ENCODE measurements at places on chromosomes 13 and 19.

DNA sequence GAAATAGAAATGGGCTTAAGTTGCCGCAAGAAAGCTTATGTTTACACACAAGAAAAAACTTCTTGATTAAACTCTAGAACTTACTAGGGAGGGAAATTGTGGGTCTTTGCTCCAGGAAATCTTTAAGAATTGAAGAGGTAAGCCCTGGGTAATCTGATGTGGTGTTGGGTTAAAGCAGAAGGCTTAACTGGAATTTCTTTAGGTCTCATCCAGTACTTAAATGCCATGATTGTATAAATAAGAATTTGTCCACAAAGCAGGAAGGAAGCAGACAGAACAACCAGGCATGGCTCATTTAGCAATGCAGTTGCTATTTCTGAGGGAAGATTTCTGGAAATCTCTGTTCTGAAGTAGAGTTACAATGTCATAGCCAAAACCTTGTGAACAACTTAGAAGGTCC lies 360.4 kb downstream of the KLF5 start:
- no peak for DNase-seq

- no peak for DNase-seq
These were observed 1608.8 kb downstream of the OLFM4 start for GRCh38 chr13:54637366-54637765.

- no peak for DNase-seq
These were observed 138.3 kb downstream of the FLT1 start for GRCh38 chr13:28356561-28357021.

DNA sequence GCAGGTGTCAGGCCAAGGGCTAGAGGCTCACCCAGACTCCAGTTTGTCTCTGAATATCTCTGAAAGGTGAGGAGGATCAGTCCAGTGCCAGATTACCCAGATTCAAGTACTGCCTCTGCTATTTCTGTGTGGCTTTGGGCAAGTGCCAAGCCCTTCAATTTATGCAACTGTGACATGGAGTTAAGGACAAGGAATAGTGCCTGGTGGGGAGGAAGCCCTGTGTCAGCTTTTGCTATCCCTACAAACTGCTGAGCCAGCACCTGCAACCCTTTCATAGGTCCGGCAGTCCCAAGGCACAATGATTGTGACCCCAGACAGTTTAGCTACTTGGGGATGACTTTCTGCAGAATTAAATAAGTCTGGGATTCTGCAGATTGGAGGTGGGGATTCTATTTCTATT lies 123.0 kb downstream of the KL start:
- DNase-seq, result no peak

DNA sequence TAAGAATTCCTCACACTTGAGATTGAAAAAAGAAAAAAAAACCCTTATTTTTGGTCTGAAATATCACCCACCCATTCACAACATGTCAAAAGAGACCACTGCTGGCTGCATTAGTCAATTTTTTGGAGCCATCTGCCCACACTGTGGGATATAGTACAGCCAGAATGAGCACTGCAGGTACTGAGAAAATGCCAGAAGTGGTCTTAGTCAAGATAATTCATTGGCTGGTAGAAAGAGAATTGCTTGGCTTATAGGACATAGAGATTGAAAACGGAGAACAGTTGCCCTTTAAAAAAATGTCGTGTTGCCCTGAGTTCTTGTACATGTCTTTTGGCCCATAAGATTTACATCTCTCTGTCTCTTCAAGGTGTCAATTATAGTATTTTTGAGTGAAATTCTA lies 1899.5 kb downstream of the OLFM4 start:
- no peak for DNase-seq

DNA sequence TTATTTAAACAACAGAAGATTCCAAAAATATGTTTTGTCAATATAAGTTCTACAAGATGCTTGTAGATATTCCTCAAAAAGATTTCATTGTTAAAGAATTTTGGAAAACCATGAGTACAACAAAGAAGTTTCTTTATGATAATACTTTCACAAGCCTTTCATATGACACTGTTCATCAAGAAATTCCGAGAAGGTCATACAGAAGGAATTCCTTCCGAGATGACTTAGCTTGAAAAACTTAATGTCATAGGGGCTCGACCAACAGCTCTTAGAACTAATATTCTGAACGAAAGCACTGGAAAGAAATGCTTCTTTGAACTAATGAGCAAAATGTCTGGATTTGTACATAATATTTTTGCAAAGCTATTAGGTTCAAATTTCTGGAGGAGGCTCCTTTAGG lies 403.4 kb downstream of the KLF5 start:
- DNase-seq, result no peak

DNA sequence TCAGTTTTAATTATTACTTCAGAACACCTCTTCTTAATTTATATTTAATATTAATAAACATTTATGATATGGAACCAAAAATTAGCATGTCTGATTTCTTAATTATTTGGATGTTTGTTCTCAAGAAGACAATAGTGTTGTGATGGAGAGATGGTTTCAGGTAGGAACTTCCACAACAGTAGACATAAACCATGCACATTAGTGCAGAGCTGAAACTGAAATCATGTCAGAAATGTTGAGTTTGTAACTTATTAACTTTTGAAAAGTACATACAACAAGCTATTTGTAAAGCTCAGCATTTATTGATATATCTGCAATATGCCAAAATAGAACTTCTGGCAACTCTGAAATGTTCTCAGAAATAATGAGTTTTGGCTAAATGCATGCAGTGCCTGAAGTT lies 11.8 kb upstream of the EDNRB start:
- no peak for DNase-seq

DNA sequence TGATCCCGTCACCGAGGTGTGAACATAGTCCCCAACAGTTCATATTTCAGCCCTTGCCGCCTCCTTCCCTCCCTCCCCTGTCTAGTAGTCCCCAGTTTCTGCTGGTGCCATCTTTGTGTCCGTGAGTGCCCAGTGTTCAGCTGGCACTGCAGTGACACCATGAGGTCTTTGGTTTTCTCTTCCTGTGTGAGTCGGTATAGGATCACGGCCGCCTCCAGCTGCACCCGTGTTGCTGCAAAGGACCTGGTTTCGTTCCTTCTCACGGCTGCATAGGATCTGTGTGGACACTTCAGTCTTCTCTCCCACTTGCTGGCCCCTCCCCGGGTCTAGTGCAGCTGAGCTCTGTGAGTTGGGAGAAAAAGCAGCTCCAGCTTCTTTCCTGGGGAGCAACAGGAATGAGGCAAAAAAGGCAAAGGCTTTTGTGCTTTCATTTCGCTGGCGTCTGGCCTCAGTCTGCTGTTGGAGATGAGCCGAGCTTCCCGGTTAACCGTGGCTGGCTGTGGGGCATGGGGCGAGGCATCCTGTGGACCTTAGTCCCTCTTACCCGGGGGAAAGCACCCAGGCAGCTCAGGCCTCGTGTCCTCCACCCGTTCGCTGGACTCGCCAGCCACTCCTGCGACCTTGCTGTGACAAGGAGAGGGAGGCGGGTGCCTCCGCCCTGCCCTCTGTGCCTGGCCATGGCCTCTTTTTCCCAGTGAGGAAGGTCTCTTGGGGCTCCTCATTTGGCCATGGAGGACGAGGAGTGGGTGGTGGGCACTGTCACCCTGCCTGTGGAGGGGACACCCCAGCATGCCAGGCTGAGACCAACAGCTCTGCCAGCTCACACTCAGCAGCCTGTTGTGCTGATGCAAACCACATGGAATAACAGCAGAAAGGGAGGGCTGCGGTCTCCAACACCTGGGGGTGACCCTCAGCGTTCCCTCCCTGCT lies 196.5 kb downstream of the TEX29 start:
- DNase-seq, result no peak

DNA sequence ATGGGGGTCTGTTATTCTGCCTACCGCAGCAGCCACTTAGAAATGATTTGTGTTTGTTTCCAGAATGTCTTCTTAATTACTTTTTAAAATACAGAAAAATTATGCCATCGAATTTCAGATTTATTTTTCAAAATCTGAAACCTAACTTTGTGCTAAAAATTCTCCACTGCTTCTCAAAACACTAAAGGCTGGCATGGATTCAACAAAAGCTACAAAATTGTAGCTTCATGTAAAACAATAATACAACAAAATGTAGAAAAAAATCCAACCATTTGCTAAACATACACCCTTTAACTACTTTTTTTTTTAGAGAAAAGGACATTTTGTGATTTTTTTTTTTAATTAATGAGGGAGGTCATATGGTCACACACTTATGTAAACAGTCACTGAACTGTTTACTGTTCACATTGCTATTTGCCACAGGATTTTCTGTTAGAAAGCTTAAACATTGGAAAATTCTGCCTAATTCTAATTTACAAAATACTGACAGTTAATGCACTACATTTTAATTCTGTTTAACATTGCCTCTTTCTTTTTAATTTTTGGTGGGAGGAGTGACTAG lies 606.6 kb downstream of the DCT start:
- DNase-seq, result no peak

GRCh38 chr19:16882146-16882545 lies 6.7 kb upstream of the F2RL3 start:
- no peak for DNase-seq

DNA sequence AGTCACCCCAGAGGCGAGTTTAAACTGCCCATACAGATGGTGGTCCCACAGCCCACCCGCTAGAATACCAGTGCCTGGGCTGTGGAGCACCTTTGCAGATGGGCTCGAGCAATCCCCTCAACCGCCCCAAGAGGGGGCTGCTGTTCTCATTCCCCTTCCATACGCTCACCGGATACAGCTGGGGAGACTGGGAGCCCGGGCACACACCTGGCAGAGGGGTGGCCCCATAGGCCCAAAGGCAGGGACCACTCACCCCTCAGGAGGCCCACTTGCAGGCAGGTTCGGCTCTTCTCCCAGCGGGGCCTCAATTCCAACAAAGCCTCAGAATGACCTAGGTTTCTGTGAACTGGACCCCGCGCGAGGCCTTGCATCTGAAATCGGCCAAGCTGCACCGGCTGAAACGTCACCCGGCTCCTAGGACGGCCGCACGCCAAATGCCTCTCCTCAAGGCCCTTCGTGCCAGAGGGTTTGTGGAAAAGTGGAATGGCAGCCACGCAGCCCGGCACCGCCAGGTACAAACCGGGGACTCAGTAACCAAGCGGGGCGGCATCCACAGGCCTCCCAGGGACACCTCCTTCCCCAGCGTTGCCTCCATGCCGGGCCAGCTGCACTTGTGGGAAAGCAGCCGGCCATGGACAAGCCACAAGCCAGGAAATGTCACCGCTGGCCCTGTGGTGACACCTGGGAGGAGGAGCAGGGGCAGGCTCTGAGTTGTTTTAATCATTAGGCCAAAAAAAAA lies 18.7 kb downstream of the MLLT1 start:
- no peak for DNase-seq

- no peak for DNase-seq
These were observed 7.1 kb downstream of the UBE2S start for GRCh38 chr19:55400281-55401087.

DNA sequence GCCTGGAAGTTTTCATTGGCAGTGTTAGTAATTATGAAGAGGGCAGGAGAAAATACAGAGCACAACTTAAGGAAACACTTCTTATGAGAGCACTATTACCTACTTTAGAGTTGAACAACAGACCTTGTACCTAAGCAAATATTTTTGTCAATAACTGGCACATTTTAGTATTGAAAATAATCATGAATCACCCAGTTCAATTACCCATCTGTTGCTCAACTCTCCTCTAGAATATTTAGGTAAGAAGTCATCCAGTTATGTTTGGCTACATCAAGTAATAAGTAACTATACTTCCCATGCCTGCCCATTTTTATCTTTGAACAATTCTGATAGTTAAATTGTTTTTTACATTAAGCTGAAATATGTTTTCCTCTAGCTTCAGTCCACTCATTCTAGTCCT lies 893.4 kb downstream of the DIAPH3 start:
- no peak for DNase-seq

GRCh38 chr19:19145684-19146608 lies 7.7 kb upstream of the TMEM161A start:
- DNase-seq, result peak; percentile 1

- DNase-seq, result no peak
These were observed 7.8 kb downstream of the PODNL1 start for GRCh38 chr19:13930402-13930801.

DNA sequence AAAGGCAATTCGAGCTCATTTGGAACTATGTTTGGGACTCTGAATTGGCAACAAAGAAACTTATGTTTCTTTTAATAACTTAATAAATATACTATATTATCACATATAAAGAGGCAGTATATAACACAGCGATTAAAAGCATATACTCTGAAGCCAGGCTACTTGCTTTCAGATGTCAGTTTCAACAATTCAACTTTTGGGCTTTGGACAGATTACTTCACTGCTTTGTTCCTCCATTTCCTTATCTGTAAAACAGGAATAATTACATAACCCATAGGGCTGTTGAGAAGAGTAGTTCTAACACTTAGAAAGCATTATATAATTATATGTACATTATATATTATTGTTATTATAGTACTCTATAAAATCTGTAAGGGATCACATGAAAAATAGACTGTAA lies 107.2 kb downstream of the EDNRB start:
- no peak for DNase-seq

All from NCI-H2081 treated with DMSO at 0.1 percent for 48 hours (cell line).